ENCODE measurements at places on chromosomes 7 and 10.

DNA sequence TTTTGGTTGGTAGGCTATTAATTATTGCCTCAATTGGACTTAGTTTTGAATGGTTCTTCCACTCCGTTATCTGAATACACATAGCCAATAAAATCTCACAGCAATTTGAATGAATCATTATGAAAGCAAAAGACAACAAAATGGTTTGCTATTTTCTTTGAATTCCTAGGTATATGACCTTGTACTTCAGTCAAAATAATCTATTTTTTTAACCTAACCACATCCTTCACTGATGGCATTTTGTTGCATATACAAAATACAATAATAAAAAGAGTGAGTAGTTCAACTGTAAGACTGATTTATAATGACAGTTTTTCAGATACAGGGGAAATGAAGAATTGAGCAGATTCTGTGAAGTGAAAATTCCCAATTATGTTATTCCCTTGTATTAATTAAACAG, 433.1 kb downstream of the HTR7 start:
- DNase-seq = no peak

- DNase-seq = no peak
Observed at GRCh38 chr10:106495931-106496330, 668.6 kb downstream of the SORCS1 start.

GRCh38 chr7:116933465-116933864, 19.8 kb upstream of the ST7 start:
- no peak for DNase-seq

DNA sequence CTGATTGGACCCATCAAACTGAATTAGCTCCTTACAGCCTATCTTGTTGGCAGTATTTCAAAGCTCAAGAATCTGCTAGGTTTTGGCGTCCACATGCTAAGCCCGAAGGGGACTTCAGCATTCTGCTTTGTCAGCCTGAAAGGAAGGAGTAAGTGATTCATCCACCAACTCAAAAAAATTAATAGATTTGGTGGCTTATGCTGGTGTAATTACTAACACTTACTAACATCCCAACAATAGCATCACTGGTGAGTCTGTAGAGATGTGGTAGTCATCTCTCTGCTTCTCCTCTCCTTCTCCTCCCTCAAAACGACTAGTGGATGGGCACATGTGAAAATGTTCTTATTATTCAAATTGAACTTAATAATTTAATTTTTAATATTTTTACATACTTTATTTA, 53.8 kb upstream of the EGR2 start:
- no peak for DNase-seq

DNA sequence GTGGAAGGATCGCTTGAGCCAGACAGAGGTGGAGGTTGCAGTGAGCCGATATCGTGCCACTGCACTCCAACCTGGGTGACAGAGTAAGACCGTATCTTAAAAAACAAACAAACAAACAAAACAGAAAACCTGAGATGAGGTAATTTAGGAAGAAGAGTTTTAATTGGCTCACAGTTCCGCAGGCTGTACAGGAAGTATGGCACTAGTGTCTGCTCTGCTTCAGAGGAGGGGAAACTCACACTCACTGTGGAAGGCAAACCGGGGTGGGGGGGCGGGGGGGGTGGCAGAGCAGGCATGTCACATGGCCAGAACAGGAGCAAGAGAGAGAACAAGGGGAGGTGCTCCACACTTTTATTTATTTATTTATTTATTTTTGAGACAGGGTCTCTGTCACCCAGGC, 5.1 kb downstream of the UBE2D4 start:
- DNase-seq = no peak

DNA sequence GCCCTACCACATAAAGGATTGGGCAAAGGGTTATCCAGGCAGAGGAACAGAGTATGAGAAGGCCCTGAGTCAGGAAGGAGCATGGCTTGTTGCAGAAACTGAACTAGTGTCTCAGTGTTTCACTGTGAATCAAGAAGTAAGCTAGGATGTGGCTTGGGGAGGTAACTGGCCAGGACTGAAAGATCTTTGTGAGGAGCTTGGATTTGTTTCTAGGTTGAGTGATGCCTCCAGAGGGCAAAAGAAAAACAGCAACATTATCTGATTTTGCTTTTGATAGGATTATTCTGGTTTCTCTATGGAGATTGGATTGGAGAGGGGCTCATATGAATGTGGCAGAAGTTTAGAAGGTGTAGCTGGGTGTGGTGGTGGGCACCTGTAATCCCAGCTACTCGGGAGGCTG, 137.9 kb upstream of the HDAC9 start:
- peak; percentile 20 for DNase-seq

GRCh38 chr7:88455696-88456095, 149.0 kb upstream of the STEAP4 start:
- DNase-seq = no peak

DNA sequence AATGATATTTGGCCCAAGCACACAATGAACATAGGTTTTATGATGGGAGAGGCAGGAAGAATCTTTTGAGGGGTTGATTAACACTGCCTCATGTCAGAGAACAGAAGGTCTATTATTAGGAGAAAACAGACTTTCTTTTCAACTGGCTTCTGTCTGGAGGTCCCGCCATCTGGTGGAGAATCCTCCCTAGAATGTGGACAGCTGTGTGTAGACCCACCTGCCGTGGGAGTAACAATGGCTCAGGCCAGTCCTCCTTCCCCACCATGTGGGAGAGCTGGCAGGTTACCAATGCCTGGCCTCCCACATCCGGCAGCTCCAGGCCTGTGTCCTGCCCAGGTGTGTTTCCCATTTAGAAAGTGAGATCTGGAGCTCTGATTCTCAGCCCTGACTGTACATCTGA, 70.4 kb upstream of the AOAH start:
- no peak for DNase-seq

- DNase-seq = no peak
Observed at GRCh38 chr10:4344492-4344994, 481.5 kb upstream of the AKR1E2 start.
